ENCODE measurements at places on chromosomes 16 and 17.

DNA sequence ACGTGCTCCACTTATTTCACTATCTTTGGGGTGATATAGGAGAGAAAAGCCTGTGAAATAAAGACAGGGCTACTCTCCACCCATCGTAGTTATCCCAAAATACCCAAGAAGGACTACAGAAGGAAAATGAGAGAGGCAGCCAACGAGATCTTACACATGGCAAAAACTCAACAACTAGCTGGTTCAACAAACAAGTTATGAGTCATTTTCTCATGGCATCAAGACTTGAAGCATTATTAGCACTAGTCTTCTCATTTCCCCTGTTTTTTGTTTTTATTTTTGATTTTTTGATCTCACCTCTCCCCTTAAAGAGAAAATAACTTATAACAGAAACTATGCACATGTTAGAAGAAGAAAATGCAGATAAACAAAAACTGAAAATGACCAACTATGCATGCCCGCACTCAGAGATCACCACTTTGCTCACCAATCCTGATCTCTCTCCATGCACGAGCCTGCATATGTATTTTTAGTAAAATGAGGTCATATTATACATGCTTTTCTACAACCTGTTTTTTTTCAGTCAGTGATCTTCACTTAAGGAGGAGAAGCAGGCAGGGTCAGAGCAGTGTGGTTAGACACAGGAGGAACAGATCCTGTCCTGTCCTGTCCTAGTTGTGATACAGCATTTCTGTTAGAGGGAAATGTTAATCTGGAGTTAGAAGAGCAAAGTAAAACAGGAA is 22.8 kb downstream of the FAM117A start:
- no peak for DNase-seq

- no peak for DNase-seq
Observed at GRCh38 chr17:2071455-2072281, 16.8 kb downstream of the HIC1 start.

DNA sequence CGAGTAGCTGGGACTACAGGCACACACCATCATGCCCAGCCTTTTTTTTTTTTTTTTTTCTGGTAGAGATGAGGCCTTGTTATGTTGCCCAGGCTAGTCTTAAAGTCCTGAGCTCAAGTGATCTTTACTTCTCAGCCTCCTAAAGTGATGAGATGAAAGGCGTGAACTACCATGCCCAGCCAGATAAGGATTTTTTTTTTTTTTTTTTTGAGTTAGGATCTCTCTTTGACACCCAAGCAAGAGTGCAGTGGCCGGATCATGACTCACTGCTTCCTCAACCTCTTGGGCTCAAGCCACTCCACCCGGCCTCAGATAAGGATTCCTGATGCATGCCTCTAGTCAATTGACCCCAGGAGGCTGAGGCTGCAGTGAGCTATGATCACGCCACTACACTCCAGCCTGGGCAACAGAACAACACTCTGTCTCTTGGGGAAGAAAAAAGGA is 11.2 kb upstream of the PLEKHG4 start:
- no peak for DNase-seq

DNA sequence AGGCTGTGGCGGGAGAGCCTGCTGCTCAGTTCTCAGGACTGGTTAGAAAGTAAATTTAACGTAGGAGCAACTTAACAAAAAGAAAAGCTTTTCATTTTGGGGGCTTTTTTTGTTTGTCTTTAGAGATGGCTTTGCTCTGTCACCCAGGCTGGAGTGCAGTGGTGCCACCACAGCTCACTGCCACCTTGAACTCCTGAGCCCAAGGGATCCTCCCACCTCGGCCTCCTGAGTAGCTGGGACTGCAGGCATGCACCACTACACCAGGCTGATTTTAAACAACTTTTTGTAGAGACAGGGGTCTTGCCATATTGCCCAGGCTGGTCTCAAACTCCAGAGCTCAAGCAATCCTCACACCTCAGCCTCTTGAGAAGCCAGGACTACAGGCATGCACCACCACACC is 205.0 kb downstream of the RPTOR start:
- no peak for DNase-seq

GRCh38 chr17:73396431-73397277 is 84.9 kb upstream of the CDC42EP4 start:
- no peak for DNase-seq

- peak; percentile 72 for DNase-seq
Observed at GRCh38 chr17:1629504-1630310, 1.1 kb upstream of the SLC43A2 start.

DNA sequence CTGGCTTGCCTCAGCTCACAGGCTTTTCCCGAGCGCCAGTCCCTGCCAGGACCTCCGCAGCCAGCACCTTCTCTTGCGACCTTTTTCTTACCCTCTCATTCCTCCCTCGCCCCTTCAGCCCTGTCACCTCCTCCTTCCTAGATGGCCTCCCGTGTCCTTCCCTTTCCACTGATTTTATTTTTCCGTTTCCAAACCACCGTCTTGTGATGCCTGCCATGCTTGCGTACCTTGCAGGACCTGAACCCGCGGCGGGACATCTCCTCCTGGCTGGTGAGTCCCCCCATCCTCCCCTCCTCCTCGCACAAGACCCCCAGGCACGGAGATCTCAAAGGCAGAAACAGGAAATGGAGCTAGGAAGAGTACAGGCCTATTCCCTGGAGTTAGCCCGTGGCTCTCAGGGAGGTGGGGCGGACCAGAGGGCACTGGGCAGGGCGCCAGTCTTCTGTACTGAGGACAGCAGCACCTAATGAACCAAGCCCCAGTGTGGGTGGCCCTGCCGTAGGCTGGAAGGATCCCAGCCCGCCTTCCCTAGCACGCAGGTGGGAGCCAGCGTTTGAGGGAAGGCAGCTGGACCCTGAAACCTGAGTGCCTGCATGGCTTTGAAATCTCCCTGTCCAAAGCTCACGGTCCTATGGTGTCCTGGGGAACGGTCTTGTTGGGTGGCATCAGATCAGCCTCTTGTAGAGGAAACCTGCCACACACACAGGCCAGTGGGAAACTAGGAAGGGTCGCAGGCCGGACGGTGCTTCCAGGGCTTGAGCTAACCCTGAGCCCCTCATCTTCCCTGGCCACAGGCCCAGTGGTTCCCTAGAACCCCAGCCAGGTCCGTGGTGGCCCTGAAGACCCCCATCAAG is 612 bp downstream of the CISD3 start:
- no peak for DNase-seq

DNA sequence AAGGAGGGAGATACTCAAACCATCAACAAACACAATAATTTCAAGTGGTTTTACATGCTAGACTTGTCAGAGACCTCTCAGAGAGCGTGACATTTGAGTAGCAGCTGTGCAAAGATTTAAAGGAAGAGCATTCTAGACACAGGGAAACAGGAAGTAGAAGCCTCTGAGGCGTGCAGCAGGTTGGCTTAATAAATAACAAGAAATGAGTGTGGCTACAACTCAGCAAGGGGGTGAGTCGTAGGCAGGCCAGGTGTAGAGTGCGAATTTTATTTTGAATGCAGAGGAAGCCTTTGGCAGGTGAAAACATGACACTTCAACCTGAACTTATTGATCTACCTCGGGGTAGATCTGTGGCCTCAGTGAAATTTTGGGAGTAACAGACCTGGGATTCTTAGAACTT is 73.2 kb upstream of the MRTFB start:
- DNase-seq, result no peak

DNA sequence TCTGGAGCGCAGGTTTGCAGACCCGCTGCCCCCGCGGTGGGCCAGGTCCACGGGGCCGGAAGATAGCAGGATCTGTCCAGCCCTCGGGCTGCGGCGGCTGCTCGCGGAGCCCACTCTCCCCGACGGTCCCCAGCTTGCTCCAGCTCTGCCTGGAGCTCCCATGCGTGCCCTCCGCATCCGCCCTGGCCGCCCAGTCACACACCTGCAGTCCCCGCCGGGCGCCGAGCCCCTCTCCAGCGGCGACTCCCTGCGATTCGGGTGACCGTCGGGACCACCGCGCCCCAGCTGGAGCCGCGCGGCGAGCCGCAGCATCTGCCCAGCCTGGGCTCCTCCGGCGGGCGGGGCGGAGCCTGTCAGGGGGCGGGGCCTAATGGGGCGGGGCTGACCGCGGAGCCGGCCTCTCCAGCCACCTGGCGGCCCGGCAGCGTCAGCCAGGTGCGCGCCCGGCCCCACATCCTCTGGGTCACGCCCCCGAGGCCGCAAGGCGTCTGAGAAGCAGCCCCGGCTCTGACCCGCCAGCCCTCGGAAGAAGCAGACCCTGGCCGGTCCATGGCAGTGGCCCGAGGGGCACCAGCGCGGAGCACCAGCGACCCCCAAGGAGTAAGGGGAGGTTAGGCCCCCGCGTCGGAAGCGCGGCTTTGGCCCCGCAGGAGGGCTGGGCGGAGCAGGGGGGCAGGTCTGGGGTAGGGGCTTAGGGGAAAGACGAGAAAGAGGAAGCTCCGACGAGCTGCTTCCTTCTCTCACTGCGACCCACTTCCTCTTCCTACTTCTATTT is at the start of gene PIK3R5:
Gene PIK3R5 (minus strand): TSS at position 314 of the 775 bp plus-strand sequence. CDS start 54,213 bp downstream, outside the sequence.
- DNase-seq, result peak; percentile 69

DNA sequence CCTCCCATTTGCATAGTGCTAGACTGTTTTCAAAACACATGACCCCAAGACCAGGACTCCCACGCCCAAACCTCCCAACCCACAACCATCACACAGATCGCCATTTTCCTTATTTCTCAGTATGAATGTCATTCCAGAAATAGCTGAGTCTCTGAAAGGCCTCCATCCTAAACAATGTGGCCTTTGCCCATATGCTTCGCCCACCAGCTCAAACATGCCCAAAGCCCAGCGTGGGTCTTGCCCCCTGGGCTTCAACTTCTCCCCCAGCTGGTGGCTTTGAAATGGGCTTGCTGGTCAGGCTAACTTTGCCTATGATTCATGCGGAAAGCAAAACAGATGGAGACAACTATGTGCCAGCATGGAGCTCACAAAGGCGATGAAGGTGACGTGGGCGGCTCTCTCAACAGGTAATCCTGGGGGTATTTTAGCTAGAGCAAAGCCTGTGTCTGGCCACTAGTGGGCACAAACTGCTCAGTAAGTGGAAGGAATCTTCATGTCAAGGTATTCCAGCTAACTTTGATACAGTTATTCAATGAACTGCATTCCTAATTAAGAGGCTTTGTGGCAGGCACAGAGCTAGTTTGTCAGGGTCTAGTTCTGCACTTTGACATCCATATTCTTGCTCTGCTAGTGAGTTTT is 17.1 kb downstream of the PMP22 start:
- DNase-seq, result no peak

DNA sequence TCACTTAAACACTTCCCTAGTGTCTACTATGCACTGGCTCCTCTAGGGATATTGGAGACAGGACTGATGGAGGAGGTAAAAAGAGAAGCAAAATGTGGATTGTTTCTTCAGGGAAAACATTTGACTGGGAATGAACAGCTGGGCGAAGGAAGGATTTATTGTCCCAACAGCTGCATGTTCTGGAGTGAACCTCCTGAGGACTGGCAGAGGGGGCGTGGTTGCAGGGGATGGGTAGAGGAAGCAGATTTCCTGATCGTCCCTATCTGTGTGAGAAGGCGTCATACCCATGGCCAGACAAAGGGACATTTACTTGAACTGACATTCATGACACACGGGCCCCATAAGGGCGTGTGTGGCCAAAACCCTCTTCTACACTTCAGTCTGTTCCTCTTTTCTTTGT is 321.5 kb downstream of the MAP2K4 start:
- no peak for DNase-seq

DNA sequence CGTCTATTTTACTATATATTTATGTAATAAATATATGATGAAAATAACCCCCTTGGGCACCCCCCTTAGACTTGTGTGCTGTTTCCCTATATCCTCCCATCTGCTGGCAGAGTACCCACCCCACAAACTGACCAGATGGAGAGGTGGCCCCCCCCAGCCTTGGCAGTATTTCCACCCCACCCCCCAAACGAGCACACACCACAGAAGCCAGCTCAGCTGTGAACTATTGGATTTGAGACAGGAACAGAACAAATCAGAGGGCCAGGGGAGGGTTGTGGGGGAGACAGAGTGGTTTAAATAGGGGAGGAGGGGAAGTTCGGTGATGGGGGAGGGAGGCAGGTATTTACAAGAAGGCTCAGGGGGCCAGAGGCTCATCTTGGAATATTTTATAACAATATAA is 7.8 kb downstream of the NR1D1 start:
- no peak for DNase-seq

- DNase-seq, result no peak
Observed at GRCh38 chr16:67565470-67566100, 3.3 kb downstream of the CTCF start.

DNA sequence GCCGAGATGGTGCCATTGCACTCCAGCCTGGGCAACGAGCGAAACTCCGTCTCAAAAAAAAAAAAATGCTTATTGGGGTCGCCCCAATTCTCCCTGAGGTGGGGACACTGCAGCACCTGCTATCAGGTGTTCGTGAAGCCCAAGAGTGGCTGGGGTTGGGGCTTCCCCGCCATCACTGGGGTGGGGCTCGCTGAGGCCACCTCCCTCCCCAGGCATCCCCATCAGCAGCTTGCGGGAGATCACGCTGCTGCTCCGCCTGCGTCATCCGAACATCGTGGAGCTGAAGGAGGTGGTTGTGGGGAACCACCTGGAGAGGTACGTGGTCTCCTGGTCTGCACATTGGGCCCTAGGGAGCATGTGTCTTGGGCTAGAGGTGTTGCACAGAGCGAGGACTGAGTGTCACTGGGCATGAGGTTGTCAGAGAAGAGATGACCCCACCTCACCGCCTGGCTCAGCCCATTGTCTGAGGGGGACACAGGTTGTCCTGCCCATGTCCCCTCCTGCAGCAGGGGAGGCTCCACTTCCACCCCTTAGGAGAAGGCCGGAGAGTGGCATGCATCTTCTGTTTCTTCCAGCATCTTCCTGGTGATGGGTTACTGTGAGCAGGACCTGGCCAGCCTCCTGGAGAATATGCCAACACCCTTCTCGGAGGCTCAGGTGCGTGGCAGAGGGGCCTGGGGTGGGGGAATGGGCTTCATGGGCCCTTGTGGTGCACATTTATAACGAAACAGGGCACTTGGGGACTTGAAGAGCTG is 4.9 kb downstream of the CDK10 start:
- no peak for DNase-seq

DNA sequence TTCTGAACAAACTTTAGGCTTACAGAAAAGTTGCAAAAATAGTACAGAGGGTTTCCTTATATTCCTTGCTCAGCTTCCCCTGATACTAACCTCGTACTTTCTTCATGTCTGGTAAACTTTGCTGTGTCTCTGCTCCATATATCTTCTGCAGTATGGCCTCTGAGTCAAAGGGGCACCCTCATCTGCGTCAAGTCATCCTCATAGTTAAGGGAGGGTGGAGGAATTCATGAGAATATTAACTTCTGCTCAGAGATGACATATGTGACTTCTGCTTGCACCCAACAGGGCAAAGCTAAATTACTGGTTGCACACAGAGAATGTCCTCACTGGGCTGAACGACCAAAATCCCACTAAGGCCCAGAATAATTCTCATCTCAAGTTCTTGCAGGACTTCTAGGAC is 4.3 kb upstream of the CCL7 start:
- DNase-seq, result no peak

DNA sequence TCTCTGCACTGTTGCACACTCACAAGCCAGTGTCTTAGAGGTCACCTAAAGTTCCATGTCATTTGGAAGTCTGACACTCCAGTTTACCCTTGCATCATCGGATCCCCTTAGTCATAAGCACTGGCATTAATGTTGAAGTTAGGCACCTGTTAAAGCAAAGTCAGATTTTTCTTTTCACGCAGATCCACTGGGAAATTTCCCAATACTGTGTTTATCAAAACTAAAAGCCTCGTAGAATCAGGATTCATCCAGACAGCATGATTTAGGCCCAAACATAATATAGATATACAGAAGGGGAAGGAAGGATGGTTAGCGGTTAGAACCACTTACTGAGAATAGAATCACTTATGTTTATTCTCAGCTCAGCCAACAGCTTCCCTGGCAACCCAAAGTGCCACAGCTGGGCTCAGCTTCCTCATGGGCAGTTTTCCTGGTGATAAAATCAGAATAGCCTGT is 30.1 kb upstream of the HAPSTR1 start:
- DNase-seq, result no peak
